NK-92 treated with Interleukin-12 subunit alpha and Interleukin-12 subunit beta, amount 100 ng/mL, for 24 hours (cell line): ENCODE measurements at places on chromosomes 5 and 9.

GRCh38 chr9:99299211-99300102, 77.4 kb downstream of the SEC61B start:
- no peak for DNase-seq

DNA sequence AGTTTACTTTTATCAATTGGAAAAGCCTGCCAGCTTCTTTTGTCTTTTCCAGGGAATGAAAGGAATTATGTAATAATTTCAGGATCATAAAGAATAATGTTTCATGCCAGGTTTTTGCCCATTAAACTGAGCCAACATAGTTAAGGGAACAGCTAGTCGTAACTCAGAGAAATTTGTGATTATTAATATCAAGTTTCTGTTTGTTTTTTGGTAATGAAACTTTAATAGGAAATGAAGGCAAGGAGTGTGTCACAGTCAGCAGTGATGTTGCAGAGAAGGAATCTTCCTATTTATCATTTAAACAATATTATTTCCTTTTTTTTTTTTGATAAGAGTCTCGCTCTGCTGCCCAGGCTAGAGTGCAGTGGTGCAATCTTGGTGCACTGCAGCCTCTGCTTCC, 10.7 kb downstream of the NFIL3 start:
- DNase-seq, result no peak

DNA sequence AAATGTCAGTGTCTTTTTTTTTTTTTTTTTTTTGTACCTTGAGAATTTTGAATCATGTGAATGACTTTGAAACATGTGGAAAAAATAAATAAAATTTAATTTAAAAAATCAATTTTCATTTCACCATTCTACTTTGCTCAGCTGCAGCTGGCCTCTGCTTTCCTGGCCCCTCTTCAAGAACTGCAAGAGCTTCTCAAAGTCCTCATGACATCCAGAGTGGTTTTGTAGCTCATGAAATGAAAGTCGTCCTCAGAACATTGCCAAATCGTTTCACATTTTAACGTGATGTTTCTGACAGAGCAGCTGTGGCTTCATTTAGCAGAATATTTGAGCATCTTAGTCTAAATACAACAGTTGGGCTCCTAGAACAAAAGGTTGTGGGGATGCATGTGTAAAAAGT, 47.9 kb upstream of the TMEM215 start:
- DNase-seq, result no peak

DNA sequence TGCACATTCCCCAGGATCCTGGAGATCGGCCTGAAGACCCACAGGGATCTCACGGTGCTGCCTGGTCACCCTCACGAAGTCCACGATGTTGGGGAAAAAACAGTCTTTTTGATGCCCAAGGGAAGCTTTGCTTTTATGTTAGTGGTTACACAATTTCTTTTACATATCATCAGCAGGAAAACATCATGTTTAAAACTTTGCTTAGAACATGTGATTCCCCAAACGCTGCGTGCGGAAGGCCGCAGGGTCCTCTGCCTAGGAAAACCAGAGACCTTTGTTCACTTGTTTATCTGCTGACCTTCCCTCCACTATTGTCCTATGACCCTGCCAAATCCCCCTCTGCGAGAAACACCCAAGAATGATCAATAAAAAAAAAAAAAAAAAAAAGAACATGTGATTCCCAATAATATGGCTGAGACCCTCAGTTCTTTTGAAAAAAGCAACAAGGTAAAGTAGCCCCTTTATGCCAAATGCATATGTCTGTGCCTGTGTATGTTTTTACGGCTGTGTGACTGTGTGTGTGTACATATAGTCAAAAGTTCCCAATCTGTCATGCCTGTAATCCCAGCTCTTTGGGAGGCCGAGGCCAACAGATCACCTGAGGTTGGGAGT, 11.5 kb upstream of the AGPAT2 start:
- no peak for DNase-seq

DNA sequence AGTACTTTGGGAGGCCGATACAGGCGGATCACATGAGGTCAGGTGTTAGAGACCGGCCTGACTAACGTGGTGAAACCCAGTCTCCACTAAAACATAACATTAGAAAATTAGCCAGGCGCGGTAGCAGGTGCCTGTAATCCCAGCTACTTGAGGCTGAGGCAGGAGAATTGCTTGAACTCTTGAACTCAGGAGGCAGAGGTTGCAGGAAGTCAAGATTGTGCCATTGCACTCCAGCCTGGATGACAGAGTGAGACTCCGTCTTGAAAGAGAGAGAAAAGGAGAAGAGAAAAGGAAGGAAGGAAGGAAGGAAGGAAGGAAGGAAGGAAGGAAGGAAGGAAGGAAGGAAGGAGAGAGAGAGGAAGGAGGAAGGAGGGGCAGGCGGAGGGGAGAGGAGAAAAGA, 45.1 kb downstream of the MYO10 start:
- no peak for DNase-seq

- DNase-seq, result no peak
These were observed 7.4 kb downstream of the TLX3 start for GRCh38 chr5:171316258-171317121.

- DNase-seq, result no peak
These were observed 76.8 kb downstream of the PTPN3 start for GRCh38 chr9:109421026-109421970.

GRCh38 chr5:138138949-138139780, at the start of gene NME5:
TSS of gene NME5 (minus strand) at chr5:138139428. CDS start at chr5:138138780, 648 bp downstream.
- no peak for DNase-seq

DNA sequence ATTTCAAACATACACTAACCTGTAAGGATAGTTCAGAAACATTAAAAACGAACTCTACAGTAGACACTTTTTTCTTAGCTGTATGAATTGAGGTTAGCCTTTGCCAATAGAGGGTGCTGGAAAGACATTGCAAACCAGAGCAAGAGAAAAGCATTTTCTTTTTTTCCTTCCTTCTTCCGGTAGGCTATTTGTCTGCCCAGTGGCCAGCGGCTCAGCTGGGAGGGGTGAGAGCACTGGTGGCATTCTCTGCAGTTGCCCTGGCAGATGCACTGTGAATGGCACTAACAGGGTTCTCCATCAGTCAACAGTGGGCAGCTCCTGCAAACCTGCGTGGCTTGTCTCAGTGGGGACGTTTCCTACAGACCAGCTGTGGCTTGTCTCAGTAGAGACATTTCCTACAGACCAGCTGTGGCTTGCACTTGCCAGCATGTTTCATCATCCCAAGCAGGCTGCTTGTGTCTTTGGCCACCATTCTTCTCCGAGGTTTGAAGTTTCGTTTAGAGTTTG, 984.5 kb upstream of the CDH18 start:
- DNase-seq, result peak; percentile 38

- no peak for DNase-seq
These were observed 148.2 kb downstream of the GIN1 start for GRCh38 chr5:102971676-102972293.

GRCh38 chr9:16651446-16651964, 219.0 kb downstream of the BNC2 start:
- DNase-seq, result no peak

DNA sequence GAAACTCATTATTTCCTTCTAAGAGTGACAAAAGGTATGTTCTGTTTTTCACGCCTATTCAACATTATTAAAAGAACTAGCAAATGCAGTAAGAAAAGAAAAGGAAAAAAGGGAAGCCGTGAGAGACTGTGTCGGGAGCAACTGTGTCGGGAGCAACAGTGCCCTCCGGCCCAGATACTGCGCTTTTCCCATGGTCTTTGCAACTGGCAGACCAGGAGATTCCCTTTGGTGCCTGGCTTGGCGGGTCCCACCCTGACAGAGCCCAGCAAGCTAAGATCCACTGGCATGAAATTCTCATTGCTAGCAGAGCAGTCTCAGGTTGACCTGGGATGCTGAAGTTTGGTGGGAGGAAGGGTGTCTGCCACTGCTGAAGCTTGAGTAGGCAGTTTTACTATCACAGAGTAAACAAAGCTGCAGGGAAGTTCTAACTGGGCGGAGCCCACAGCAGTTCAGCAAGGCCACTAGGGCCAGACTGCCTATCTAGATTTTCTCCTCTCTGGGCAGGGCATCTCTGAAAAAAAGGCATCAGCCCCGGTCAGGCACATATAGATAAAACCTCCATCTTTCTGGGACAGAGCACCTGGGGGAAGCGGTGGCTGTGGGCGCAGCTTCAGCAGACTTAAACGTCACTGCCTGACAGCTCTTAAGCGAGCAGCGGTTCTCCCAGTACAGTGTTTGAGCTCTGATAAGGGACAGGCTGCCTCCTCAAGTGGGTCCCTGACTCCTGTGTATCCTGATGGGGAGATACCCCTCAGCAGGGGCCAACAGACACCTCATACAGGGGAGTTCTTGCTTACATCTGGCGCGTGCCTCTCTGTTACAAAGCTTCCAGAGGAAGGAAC, 1237.4 kb upstream of the CDH18 start:
- DNase-seq, result no peak

DNA sequence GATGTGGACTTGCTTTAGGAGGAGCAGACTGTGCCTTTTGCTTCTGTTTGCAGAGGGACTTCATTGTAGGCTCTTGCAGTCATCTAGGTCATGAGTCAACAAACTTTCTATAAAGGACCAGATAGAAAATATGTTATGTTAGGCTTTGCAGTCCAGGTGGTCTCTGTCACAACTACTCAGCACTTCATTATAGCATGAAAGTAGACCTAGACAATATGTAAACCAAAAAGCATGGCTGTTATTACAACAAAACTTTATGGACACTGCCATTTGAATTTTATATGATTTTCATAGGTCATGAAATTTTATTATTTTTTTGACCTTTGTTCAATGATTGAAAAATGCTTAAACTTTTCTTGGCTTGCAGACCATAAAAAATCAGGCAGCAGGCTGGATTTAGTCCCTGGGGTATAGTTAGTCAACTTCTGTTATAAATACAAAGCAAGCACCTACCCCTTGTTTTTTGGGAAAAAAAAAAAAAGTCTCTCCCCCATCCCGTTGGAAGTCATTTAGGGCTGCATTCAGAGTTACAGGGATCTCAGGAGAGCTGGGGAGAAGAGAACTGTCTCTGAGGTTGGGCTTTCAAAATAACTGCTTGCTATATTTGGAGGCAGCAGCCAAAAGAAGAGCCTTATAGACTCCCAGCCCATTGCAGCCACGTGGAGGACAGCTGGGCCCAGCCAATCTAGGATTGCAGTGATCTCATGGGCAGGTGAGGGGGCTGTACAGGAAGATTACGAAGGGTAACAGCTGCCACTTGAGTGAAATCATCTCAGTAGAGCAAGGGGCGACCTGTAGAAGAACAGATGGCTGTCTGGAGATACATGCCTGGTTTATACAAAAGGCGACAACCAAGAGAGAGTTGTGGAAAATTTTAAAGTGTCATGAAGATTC, 136.6 kb upstream of the TNC start:
- DNase-seq, result no peak

DNA sequence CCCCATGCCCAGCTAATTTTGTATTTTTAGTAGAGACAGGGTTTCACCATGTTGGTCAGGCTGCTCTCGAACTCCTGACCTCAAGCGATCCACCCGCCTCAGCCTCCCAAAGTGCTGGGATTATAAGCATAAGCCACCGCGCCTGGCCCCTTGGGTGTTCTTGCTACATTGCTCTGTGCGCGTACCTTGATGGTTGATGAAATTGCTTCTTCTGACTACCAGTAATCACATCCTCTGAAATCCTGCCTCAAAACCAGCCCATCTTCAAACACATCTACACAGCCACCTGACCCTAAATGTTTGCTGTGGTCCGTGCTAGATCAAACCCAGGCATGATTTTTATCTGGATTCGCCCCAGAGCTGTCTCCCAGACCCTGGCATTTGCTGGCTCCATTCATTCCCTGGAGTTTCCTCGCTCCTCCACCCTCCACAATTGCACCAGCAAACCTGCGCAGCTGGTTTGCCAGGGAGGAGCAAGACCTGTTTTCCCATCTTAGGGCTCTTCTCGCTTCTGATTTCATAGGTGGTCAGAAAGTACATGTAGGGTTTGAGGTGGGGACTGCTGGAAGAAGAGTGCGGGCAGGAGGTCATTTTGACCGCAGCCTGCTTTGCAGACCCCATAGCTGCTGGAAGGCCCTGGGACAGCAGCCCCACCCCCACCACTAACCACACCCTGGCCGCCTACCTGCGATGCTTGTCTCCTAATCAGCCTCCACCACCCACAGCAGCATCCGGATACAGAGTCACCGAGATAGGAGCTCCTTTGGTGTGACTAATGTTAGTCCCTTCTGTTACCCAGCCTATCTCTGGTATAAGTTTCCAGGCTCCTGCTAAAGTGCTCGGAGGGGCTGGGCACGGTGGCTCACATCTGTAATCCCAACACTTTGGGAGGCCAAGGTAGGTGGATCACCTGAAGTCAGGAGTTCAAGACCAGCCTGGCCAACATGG, 22.7 kb downstream of the SWI5 start:
- no peak for DNase-seq

DNA sequence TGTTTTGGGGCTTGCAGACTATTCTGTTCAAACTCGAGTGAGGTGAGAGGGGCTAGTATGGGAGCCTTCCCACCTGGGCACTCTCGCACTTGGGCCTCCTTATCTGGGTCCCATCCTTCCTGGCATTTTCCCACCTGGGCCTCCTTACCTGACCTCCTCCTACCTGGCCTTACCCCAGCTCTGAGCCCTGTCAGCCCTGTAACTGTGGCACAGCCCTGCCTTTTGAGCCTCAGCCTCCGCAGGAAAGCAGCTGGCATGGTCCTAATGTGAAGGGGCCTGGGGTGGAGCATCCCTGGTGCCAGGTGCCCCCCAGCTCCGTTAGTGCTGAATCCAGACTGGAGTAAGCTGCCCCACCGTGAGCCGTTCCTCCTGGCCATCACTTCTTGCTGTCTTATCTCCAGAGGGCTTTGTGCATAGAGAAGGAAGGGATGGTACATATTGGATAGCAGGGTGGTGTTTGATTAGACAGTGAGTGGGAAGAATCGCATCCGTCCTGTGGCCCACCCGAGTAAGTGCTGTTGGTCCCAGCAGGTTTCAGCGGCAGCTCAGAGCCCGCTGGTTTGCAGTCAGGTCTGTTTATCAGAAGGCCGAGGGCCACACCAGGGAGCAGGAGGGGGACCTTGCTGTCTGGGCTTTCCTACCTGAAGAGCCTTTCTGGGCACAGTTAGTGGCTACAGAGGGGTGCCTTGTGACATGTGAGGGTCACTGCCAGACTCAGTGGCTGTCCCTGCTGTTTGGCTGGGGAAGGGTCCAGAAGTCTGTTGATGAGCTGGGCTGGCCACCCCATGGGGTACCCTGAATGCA, 76.5 kb downstream of the WNK2 start:
- DNase-seq, result no peak

- no peak for DNase-seq
These were observed 95.0 kb downstream of the MUSK start for GRCh38 chr9:110763568-110763967.

- DNase-seq, result no peak
These were observed 29.6 kb upstream of the MATR3 start for GRCh38 chr5:139263946-139264345.

DNA sequence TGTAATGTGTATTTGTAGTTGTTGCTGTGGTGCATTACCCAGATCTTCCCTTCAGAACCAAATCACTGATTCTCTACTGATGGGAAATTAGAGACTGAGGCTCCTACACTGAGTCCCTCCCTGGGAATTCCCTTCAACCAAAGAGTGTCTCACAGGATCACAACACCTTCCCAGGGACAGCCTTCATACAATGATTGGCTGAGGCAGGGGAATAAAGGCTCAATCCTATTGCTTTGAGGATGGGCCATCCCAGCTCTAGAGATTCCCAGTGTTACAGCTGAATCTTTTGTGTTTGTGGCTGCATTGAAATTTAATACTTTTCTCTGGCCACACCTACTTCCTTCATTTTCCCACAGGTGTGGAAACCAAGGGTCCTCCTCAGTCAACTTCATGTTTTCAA, 96.4 kb upstream of the ELL2 start:
- no peak for DNase-seq

GRCh38 chr5:33675958-33676464, 215.8 kb downstream of the ADAMTS12 start:
- DNase-seq, result no peak

GRCh38 chr5:31769530-31769929, 130.6 kb downstream of the PDZD2 start:
- no peak for DNase-seq

- no peak for DNase-seq
These were observed 9.4 kb upstream of the TENT4A start for GRCh38 chr5:6703806-6704205.
